ENCODE measurements at places on chromosomes 11 and 22.

DNA sequence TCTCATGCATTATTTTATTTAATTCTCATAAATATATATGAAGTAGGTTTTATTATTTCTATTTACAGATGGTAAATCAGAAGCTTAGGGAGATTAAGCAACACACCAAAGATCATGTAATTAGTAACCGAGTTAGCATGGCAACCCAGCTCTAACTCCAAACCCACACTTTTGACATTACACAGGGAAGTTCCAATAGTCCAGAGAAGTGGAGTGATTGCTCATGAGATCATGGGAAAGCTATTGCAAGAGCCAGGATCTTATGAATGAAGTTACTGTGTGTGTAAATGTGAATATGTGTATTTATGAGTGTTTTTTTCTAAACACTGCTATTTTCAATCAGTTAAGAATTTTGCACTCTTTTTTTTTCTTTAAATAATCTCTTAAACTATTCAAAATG, 225.8 kb upstream of the KIRREL3 start:
- DNase-seq, result no peak

GRCh38 chr22:49482811-49483210, 344.9 kb downstream of the BRD1 start:
- DNase-seq, result no peak

- no peak for DNase-seq
Observed at GRCh38 chr22:46033256-46034200, 56.6 kb upstream of the WNT7B start.

GRCh38 chr11:45470151-45470793, 184.1 kb upstream of the SYT13 start:
- no peak for DNase-seq

- no peak for DNase-seq
Observed at GRCh38 chr22:46147061-46147460, 3.3 kb upstream of the PPARA start.
